HuH-7 (cell line): ENCODE measurements at places on chromosomes 7 and 10.

DNA sequence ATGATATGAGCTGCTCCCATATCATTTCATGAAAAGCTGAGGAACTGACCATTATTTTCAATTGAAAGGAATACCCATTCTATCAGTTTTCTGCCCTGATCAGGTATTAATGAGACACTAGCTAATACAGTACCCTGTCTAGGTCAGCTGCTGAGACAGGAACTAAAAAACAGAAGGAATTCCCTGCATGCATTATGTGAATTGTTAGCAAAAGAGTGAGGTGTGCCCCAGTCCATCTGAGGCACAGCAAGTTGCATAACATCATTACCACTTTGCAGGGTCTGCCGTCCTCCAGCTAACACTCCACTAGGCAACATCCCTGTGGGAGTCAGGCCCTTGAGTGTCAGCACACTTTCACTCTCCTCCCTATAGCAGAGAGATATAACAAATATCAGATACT is 11.1 kb upstream of the MSS51 start:
- DNase-seq, result no peak

DNA sequence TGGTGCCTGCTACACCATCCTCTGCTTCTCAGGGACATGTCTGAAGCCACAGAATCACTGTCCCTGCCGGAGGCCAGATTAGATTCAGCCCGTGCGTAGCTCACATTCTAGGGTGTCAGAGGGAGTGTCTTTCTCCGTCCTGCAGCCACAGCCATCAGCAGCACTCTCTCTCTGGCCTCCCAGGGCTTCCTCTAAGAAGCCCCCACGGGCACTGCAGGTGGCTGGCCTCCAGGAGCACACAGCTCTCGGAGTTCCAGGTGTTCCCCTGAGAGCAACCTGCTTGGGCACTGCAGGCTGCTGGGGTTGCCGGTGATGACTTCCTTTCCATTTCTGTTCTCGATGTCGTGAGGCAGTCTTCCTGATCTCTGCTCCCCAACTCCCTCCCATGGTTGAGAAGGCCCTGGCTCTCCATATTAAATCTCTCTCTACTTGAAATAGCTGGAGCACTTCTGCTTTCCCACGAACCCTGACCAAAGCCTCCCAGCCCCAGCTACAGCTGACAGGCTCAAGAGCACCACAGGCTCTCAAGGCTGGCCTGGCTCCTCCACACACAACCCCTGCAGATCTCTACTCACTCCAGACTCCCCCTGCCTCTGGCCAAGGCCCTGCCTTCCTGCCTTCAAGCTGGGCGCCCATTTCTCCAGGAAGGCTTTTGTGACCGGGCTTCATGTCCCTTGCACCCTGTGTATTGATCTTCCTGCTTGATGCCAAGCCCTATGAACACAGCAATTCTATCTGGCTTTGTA is 49.0 kb upstream of the TMEM72 start:
- no peak for DNase-seq

DNA sequence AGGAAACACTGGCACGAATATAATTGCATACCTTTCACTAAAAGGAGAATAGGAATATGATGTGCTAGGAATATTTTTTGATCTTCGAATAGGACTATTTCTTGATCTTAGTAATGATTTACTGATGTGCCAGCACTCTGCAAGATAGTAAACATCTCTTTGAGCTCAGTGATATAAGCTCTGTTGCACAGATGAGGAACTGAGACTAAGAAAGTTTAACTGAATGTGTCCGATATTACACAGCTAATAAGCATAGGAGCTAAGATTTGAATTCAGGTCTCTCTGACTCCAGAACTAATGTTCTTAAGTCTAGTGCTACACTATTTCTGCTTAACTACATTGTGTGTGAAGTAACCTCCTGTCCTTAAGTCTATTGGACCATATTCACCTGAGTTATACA is 98.4 kb upstream of the PTPRZ1 start:
- DNase-seq, result no peak

- no peak for DNase-seq
Measured at GRCh38 chr7:100369105-100369504, 4.2 kb upstream of the PILRA start.

GRCh38 chr10:45444976-45445898 is 71.2 kb downstream of the ALOX5 start:
- no peak for DNase-seq

- no peak for DNase-seq
Measured at GRCh38 chr7:107471292-107472070, 1.6 kb downstream of the GPR22 start.

GRCh38 chr10:114498413-114499111 is 94.3 kb upstream of the AFAP1L2 start:
- no peak for DNase-seq

DNA sequence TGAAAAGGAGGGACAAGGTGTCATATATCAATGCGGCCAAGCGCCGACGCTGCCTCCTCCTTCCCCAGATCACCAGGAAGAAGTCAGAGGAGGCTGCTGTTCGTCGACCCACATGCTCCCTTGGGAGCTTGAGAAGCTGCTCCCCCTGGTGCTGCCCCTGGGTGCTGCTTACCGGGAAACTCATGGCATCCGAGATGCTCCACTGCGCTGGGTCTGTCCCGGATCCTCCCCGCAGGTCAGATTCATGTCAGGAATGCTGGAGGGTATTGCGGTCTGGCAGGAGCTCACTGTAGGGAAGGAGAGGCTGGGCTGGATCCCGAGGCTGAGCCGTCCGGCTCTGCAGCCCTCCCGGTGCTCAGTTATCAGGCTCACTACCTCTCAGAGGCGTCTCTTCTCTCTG is 123.7 kb upstream of the FAM20C start:
- no peak for DNase-seq

- DNase-seq, result no peak
Measured at GRCh38 chr7:35752742-35753141, 48.1 kb upstream of the SEPTIN7 start.

GRCh38 chr7:21618706-21619105 is 75.9 kb downstream of the DNAH11 start:
- no peak for DNase-seq

DNA sequence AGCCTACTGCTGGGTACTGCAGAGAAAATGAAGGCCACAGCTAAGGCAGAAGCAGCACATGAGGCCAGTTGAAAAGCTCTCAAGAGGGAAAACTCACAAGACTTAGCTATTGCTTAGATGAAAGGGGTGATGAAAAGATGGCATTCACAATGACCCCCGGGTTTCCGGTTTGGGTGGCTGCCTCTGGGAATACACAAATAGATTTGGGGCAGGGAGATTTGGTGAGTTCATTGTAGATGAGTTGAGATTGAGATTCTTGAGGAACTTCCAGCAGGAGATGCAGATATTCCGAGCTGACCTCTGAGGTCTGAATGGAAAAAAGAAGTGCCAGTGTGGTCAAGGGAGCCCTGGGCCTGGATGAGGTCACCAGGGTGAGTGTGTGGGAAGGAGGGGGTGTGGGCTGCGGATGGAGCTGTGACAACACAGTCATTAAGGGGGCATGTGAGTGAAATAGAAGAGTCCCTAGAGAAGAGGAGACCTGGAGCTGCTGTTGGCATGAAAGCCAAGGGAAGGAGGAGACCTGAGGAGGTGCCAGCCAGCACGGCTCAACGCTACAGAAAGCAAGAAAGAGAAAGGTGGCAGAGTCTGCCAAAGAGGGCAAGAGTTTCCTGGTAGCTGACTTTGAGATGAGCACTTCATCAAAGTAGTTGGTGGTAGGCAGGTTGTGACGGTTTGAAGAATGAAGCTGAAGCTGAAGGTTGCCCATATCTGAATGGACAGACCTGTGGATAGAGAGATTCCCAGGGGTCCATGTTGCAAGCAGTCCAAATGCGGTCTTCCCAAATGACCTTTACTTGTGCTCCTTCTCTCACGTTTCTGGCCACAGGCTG is 43.7 kb downstream of the HIF1AN start:
- DNase-seq, result no peak

DNA sequence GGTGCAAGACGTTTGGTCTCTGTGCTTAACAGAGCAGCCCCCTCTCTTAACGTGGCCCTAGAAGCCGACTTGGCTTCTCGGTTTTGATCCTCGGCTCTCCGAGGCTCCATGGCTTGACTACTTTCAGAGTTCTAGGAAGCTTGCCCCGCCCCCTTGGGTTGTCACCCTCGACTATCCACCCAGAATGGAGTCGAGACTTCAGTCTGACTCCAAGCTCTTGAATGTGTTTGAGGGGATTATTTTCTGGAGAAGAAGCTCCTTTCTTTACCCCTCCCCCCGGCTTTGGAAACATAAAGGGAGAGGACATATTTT is 448 bp downstream of the SEC24C start:
- peak; percentile 32 for DNase-seq

DNA sequence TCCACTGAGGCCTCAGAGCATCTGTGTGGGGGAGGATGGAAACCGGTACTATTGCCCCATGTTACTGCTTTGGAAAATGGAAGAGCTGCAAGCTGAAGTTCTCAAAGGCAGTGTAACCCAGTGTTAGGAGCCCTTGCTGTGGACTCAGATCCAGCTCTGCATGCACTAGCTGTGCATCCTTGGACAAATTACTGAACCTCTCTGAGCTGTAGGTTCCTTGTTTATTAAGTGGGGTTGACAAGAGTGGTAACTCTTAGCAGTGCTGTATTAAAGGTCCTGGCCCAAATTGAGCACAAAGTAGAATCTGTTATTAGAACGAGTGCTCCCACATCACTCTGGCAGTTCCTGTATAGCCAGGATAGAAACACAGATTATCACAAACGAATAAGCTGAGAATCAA is 234.2 kb downstream of the USP6NL start:
- DNase-seq, result no peak
